ENCODE measurements at places on chromosomes 1 and 21.

DNA sequence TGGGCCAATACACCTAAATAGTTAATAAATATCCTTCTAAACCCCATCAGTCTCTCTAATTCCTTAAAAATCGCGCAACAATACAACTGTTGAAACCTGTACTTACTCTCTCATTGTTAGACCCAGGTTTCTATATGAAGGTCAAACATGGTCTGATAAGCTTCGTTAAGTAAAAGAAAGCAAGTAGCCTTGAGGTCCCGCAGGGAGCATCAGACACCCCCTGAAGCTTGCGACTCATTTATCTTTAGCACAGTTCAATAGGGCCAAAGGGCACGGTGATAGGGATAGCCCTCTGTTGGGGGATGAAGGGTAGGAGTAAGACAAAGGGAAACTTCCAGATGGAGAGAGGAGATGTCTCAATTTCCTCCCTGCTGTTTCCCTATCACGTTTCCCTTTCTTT lies 27.3 kb upstream of the THEM4 start:
- no peak for DNase-seq

GRCh38 chr1:7153464-7153863 lies 368.2 kb downstream of the CAMTA1 start:
- no peak for DNase-seq

DNA sequence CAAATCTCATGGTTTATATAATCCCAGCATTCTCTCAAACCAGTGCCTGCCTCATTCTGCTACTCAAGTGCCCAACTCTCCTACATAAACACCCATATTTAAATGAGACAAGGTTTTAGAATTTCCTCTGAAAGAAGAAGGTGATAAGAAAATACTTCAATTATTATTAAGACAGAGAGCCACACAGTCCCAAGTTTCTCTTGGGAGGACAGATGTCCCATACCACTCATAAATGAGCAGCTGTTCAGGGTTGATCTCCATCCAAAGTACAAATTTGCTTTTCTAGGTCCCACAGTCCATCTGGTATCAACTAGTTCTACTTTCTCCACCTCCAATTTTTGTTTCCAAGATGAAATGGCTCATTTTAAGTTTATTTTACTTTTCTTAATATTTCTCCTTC lies 11.3 kb downstream of the DCAF8 start:
- DNase-seq = no peak

DNA sequence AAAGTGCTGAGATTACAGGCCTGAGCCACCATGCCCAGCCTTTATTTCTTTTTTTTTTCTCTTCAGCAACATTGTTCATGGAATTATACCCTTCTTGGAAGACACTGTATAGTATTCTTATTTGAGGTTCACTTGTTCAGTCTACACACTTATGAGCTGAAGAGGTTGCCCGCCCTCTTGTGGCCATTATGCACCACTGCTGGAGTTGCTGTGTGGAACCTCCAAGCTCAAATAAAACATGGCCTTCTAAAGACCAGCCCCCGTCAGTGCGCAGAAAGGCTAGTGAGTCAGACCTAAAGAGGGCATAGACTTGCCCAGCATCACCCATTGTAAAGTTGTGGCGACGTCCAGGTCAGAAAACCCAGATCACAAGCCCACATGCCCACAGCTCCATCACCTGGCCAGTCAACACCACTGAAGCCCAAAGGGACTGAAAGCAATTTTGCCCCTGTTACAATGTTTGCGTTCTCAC lies 20.4 kb downstream of the LURAP1 start:
- DNase-seq = peak; percentile 59

GRCh38 chr1:1115136-1115785 lies 628 bp downstream of the C1orf159 start:
- DNase-seq = no peak

DNA sequence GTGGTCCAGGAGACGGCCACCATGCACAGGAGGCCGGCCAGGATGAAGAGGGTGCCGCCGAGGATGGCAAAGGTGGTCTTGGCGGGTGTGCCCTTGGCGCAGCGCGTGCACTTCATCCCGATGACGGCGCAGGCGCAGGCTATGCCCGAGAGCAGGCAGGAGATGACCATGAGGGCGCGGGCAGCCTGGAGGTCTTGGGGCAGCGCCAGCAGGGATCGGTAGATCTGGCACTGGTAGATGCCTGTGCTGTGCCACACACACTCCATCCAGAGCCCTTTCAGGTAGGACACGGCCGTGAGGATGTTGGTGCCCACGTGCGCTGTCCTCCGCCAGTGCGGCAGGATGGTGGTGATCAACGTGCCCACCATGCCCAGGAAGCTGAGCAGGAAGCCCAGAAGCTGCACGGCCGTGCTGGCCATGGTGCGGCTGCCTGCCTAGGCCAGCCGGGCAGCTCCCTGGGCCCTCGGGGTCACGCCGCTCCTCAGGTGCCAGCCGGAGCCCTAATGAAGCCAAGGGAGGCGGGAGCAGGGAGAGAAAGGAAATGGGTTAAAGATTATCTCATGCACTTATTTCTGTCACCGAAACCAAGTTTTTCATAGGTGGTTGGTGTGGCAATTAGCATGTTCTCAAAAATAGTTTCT lies 18.5 kb downstream of the CLDN14 start:
- no peak for DNase-seq

Measured in CD4-positive, alpha-beta memory T cell (primary cell).